ENCODE measurements at places on chromosomes 2 and 18.

GRCh38 chr2:42830922-42831574 is 38.7 kb upstream of the HAAO start:
- no peak for DNase-seq

- DNase-seq: no peak
Measured at GRCh38 chr18:42192251-42193248, 237.5 kb downstream of the PIK3C3 start.

GRCh38 chr2:234673961-234674759 is 177.3 kb upstream of the ARL4C start:
- DNase-seq: no peak

- no peak for DNase-seq
Measured at GRCh38 chr2:21254170-21254965, 130.6 kb downstream of the TDRD15 start.

- no peak for DNase-seq
Measured at GRCh38 chr18:27921904-27922751, 254.8 kb downstream of the CDH2 start.

GRCh38 chr2:74041182-74041581 is 56.5 kb downstream of the TET3 start:
- no peak for DNase-seq

- DNase-seq: no peak
Measured at GRCh38 chr2:218859556-218859987, at the start of gene WNT6. TSS of gene WNT6 (plus strand) at chr2:218859805. CDS start at chr2:218860038, 233 bp downstream.

- no peak for DNase-seq
Measured at GRCh38 chr18:7096838-7097237, 20.8 kb downstream of the LAMA1 start.

- no peak for DNase-seq
Measured at GRCh38 chr18:55290898-55291297, 297.1 kb downstream of the TCF4 start.

GRCh38 chr2:165274698-165275097 is 35.5 kb downstream of the SCN2A start:
- DNase-seq: no peak

DNA sequence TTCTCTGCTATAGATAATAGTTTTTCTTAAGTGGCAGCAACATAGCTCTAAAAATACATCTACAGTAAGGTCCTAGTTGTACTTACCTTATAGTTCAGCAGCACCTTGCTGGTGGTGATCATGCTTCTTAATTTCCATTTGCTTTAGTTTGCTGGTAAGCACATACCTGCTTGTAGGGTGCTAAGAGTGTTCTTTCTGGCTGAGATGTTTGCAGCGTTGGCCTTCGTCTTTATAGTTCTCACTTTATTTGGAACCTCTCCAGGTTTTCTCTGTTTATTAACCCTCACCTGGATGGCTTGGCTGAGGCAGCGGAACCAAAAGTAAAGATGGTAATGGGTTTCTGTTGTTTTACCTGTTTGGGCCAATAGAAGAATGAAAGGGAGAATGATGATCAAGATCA is 123.6 kb upstream of the EFEMP1 start:
- no peak for DNase-seq

GRCh38 chr18:67692811-67693210 is 176.3 kb upstream of the DSEL start:
- no peak for DNase-seq

DNA sequence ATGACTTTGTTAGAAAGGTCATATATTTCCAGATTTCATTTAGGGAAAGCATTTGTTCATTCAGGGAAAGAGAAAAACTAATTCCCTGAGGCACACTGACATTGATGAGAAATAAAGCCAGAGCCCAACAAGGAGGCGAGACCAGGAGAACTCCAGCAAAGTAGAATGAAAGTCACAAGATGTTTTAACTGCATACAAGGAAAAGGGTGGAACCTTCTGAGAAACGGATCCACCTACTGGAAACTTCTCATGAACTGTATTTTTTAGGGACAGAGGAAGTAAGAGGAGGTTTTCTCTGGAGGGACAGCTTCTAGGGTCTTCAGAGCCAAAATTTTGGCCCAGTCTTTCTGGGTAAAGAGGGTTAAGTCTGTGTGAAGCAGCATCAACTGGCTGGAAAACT is 548.2 kb upstream of the PIK3C3 start:
- no peak for DNase-seq

- DNase-seq: no peak
Measured at GRCh38 chr2:16181062-16181740, 240.9 kb downstream of the MYCN start.

DNA sequence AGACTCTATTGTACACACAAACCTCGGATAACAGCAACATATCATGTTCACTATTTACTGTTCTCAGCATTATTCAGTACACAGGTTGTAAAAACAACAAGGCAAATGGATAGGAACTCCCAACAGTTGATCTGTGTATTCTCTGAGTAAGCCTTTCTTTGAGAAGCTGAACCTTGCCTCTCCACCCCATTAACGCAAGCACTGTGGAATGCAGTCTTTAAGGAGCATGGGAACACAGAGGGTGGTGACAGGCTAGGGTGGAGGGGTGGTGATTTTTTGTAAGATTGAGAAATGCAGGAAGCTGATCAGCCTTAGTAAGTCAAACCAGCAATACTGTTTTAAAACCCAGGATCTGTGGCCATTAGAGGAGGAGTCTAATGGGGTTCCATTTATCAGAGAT is 19.6 kb upstream of the SERPINB11 start:
- DNase-seq: no peak

DNA sequence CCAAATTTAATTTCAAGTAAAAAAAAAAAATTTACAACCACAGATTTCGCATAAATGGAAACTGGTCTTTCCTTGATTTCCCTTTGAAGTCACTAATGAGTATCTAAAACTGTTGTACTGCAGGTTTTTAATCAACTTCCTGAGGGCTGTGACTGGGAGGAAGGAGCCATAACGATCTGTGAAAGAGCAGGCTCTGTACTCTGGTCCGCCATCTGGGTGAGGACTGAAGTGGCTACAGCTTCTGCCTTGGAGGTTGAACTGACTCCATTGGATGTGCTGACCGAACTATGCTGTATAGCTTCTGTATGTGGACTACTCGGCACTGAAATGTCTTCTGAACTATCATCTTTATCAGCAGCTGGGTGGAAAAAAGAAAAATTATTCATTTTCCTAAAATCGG is 69.3 kb upstream of the CHN1 start:
- no peak for DNase-seq

DNA sequence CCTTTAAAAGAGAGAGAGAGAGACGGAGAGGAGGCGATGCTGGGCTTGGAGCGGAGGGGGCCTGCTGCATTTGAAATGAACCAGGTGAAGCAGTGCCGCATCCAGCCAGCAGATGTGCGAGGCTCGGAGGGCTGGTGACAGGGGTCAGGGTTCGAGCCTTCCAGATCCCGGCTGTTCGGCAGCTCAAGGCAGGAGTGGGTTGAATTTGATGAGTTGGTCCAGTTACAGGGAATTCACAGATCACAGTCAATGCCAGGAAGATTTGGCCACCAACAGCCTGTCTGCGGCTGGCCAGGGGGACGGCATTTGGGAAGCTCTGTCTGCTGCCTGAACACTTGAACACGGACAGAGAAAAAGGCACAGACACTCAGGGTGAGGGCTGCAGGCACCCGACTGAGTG is 48.6 kb downstream of the PTGR3 start:
- DNase-seq: no peak

- DNase-seq: no peak
Measured at GRCh38 chr2:65511306-65511705, 78.9 kb upstream of the SPRED2 start.

GRCh38 chr2:235640926-235641723 is 147.3 kb downstream of the AGAP1 start:
- DNase-seq: no peak

Measured in effector memory CD8-positive, alpha-beta T cell (primary cell).